ENCODE measurements at places on chromosomes 1 and 21.

DNA sequence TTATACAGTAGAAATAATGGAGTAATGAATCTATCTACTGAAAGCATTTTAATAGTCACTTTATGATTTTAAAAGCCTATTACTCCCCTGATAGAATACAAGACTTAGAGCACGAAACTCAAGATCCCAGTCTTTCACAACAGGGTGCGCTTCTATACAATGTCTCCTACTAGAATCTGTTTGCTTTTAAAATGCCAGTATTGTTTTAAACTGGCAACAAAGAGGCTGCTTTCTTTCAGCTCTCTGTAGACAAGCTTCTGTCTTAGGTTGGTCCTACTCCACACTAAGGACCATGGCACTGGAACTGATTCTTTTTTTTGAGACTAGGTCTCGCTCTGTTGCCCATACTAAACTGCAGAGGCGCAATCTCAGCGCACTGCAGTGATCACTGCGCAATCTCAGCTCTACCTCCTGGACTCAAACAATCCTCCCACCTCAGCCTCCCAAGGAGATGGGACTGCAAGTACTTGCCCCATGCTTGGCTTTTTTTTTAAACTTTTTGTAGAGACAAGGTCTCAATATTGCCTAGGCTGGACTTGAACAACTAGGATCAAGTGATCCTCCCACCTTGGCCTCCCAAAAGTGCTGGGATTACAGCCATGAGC, 4.8 kb downstream of the DCAF8 start:
- DNase-seq = no peak

- DNase-seq = no peak
Measured at GRCh38 chr1:29767769-29768425, 531.6 kb downstream of the PTPRU start.

GRCh38 chr1:30817077-30817438, 59.5 kb upstream of the LAPTM5 start:
- DNase-seq = no peak

- no peak for DNase-seq
Measured at GRCh38 chr21:38821959-38822682, 16.4 kb downstream of the ETS2 start.

DNA sequence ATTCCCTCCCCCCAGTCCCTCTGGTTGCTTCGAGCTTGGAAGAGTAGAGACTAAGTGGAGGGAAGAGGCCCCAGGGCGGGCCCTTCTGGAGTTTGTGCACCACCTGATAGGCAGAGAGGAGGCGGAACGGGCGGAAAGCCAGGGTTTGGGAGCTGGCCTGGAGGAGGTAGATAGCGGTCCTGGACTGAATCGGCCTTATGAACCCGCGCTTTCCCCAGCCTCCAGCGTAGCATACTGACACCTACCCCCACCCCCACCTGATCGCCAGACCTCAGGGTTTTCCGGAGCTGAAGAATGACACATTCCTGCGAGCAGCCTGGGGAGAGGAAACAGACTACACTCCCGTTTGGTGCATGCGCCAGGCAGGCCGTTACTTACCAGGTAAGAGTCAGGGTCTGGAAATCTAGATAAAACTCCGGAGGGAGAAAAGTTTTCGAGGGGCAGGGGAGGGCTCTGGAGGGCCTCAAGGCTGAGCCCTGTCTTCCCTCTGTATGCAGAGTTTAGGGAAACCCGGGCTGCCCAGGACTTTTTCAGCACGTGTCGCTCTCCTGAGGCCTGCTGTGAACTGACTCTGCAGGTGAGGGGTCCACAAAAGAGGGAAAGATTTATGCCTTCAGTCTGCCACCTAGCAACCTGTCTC, 705 bp downstream of the UROD start:
- no peak for DNase-seq

DNA sequence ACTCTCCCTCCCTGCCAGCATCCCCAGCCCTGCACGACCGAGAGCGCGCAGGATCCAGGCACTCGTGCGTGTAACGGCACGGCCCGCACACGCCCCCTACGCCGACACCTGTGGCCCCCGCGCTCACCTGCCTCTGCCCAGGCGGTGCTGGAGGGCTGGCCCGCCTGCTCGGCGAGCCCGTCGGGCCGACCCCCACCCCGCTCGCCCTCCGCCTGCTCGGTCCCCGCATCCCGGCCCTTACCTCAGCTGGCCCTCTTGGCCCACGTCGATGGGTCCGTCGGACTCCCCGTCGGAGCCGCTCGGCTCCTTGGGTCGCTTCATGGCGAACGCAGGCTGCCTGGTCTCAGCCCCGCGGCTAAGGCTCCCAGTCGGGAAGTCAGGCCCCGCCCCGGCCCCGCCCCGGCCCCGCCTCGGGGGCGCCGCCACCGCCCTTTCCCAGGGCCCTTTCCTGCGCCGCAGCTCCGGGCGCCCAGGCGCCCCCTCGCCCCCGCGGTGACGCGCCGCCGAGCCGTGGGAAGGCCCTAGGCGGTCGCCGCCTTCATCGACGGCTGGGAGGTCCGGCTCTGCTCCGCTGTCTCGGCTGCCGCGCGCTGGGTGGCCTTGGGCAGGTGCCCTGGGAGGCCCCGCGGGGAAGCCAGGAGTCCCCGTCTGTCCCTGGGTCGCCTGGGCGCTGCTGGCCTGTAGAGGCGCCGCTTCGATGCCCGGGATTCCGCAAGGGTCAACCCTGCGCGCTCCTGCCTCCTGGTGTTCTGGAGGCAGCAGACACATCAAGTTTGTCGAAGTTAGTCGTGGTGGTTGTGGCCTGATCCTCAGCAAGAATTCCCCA, at the start of gene HEYL:
Gene HEYL, minus strand, starts transcription at position 339 of the 826 bp plus-strand sequence. Its CDS starts 18 bp downstream, at position 321.
- DNase-seq = peak; percentile 64

DNA sequence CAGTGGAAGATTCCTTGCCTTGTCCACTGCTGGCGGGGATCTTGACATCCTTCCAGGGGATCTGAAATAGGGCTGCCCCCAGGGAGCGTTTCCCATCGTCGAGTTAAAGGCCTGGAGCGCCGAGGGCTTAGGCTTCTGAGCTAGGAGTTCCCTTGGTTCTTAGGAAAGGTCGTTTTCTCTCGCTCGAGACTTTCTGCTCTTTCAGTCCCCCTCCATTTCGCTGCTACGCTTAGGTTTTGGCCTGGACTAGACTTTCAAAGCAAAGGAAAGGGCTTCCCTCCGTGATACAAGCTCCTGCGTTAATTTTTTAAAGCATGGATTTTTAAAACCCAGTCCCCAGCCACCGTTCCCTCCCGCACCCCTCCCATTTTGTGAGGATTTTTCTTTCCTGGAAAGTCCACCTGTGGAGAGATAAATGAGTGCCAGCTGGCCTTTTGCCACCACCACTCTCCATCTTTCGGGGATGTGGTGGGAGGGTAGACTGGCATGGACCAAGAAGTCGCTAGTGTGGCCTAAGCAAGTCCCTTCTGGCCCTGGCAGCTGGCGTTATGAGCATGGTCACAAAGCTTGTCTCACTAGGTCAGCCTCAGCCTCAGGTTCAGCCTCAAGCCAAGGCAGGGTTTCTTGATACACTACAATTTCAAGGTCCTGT, 9.2 kb downstream of the NR5A2 start:
- no peak for DNase-seq

- DNase-seq = no peak
Measured at GRCh38 chr1:51636191-51636590, 19.3 kb downstream of the OSBPL9 start.

DNA sequence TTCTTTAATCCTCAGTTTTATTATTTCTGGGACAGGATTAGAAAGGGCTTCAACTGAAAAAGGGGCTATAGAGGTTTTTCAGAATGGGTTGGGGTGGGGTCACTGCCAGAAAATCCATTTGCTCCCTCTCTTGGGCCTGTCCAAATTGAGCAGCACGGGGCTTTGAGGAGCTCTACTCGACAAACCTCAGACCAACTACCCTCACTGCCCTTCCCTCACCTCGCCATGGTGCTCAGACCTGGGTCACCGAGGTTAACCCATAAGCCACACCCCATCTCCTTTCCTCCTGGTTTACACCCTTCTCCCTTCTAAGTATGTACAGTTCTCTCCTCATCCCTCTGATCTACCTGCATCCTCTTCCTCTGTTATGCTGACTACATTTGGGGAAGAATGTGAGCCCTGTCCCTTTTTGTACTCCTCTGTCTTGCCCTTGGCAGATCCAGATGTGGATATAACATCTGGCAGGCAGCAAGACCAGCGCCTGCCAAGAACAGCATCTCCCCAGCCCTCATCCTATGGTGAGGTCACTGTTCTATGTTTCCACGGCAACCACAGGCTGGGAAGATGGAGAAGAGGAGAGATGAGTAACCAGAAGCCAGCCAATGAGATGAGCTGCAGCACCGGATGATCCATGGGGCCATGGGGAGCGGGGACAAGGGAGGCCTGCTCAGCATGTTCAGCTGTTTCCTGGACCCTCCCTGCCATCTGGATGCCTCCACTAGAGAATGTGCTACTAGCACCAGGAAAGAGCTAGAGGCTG, 3.7 kb upstream of the FABP3 start:
- no peak for DNase-seq

GRCh38 chr1:27487966-27488884, 1.7 kb downstream of the WASF2 start:
- peak; percentile 24 for DNase-seq

GRCh38 chr1:108012553-108012952, 47.6 kb upstream of the VAV3 start:
- DNase-seq = no peak

GRCh38 chr1:244576259-244576892, 76.5 kb upstream of the DESI2 start:
- DNase-seq = no peak

GRCh38 chr1:206466840-206467649, 3.2 kb upstream of the IKBKE start:
- DNase-seq = no peak

- DNase-seq = no peak
Measured at GRCh38 chr1:114719424-114719787, 2.8 kb upstream of the NRAS start.

GRCh38 chr1:29698033-29698432, 461.7 kb downstream of the PTPRU start:
- DNase-seq = no peak

DNA sequence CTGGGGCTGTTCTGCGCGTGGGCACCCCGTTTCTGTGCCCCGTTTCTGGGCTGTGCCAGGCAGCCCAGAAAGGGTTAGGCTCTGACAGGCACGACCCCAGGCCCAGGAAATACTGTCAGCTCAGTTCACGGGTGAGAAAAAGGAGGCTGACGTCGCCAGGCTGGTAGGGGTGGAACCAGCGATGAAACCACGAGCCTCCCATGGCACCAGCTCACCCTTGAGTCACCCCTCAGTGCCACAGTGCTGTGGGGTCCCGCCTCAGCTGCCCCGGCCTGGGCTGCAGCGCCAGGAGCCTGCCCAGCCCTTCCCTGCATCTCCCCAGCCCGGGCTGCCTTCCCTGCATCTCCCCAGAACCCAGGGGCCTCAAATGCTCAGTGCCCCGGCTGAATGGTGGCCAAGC, 11.5 kb downstream of the MEGF6 start:
- DNase-seq = no peak

DNA sequence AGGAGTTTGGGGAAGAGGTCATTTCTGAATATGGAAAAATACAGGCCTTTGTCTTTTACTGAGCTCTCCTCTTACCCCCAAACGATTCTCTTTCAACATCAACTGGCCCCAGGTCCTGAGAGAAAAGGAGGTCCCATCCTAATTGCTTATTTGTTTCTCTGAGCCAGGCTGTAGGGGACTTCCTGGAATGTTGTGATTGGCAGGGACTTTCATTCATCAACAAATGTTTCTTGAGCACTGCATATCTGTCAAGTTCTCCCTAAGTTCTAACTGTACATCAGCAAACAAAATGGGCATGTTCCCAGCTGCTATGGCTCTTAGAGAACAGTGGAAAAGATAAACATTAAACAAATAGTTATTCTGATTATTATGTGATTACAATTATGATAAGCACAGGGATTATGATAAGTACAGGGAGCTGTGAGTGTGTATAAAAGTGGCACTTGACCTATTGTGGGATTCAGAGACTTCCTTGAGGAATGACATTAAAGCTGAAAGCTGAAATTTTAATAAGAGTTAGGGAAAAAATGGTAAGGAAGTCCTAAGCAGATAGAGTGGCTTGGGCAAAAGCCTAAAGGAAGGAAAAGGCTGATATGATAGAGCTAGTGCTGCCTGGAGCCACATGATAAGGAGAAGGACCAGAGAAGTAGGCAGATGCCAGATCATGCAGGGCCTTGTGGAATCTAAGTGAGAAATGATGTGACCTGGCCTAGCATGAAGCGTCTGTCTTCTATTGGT, 11.6 kb downstream of the GPX7 start:
- DNase-seq = no peak

DNA sequence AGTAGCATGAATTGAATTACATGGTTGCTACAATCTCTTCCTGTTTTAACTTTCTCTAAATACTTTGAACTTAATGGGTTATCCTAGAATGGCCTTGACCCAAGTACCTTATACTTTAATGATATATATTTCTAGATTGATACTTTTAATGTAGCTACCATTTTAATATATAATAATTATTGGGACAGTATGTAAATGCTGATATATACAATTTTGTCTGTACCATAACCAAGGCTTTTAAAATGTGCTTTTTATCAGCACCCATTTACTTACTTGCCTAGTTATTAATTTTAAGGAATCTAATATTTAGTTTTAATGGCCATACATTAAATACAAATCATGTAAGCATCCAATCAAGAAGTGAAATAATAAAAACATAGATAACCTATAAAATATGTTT, 13.4 kb downstream of the HIPK1 start:
- DNase-seq = no peak

GRCh38 chr1:230459465-230459864, 33.3 kb upstream of the PGBD5 start:
- DNase-seq = no peak

GRCh38 chr1:43704838-43705237, 2.5 kb upstream of the ST3GAL3 start:
- no peak for DNase-seq

DNA sequence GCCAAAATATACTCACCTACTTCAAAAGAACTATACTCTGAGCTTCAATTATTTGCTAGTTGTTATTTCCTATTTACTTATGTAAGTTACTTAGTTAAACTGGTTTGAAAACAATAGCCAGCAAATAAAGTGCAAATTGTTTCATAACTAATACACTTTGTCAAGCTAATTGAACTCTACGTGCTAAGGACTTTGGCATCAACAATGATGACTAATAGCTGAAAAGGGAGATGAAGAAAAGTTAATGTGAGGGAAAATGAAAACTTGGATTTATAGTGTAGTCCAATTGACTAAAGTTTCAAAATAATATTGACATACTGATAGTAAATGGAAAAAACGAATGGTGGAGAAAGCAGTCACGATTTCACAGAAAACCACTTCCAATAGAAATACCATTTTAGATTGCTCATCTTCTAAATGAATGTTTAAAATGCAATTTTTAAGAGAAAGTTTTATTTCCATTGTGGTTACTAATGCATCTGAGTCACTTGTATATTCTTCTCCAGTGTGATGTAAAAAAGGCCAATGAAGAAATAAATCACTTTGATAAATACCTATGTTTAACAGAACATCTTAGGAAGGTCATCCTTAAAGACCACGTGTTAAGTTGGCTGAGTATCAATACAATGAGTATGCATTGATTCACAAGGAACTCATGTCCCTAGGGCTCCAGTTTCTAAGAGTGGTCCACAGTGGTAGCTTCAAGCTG, 455.2 kb downstream of the LTN1 start:
- no peak for DNase-seq

- no peak for DNase-seq
Measured at GRCh38 chr1:109391626-109392025, 6.1 kb downstream of the SORT1 start.
